ENCODE measurements at places on chromosomes 16 and 17. TPM values are rescaled to one million over a fixed set of nuclear protein-coding genes. Genes with fewer than 3 reads are reported as not detected.

The CASKIN1 gene
- 8.9 TPM for total RNA-seq

The ANKRD40CL gene
- total RNA-seq, result not detected

The ULK2 gene
- total RNA-seq, result 39.9 TPM

The EDC4 gene
- 83.4 TPM for total RNA-seq

- no peak for DNase-seq
These were observed 2.2 kb downstream of the WDR81 start for GRCh38 chr17:1726626-1727257.

- peak; percentile 32 for DNase-seq
These were observed at the start of gene ADORA2B for GRCh38 chr17:15944759-15945526. TSS of gene ADORA2B (plus strand) at chr17:15945130. CDS start at chr17:15945249, 119 bp downstream.

- no peak for DNase-seq
These were observed 215.6 kb downstream of the GRIN2A start for GRCh38 chr16:9966569-9967157.

- no peak for DNase-seq
These were observed 83.0 kb downstream of the OR1D5 start for GRCh38 chr17:2980211-2980903.

GRCh38 chr16:85120006-85120340 is 7.7 kb upstream of the CIBAR2 start:
- DNase-seq, result no peak
